Calu3 (cell line): ENCODE measurements at places on chromosomes 7 and 10. TPM values are rescaled to one million over a fixed set of nuclear protein-coding genes. Genes with fewer than 3 reads are reported as not detected.

The HGF gene
- not detected in 2 replicates for total RNA-seq

DNA sequence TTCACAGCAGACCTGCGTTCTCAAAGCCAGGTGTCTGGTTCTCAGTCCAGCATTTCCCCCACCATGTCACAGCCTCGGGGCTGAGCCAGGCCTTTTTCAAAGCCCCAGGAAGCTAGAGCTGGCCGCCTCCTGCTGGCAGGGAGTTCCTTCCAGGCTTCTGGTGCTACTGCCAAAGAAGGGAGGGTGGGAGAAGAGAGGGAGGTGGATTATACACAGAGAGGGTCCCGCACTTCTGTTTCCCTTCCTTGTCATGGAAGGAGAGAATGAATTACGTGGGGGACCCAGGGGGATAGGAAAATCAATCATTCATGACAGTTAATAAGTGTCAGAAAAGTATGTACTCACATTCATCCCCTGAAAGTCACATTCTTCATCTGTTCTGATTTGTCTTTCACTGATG is 600 bp upstream of the LGI1 start:
- no peak for DNase-seq

The LRGUK gene
- total RNA-seq, result 0.52 and 0.56 TPM in 2 replicates

The ITIH2 gene
- total RNA-seq, result 1.1 and 1.7 TPM in 2 replicates

- DNase-seq, result no peak
These were observed 46.1 kb downstream of the CPEB3 start for GRCh38 chr10:92244796-92245195.

- no peak for DNase-seq
These were observed 351.9 kb upstream of the LRGUK start for GRCh38 chr7:133775201-133775600.

The SMNDC1 gene
- total RNA-seq, result 28.4 and 32.8 TPM in 2 replicates
